ENCODE measurements at places on chromosomes 6 and 20.

GRCh38 chr6:26045065-26045927 is 41.9 kb upstream of the HFE start:
- peak; percentile 43 for DNase-seq

GRCh38 chr6:164401871-164402270 is 907.5 kb downstream of the C6orf118 start:
- no peak for DNase-seq

- no peak for DNase-seq
Measured at GRCh38 chr6:39811835-39812345, 19.7 kb downstream of the DAAM2 start.

GRCh38 chr6:119348096-119348747 is 1.3 kb downstream of the MAN1A1 start:
- peak; percentile 27 for DNase-seq

DNA sequence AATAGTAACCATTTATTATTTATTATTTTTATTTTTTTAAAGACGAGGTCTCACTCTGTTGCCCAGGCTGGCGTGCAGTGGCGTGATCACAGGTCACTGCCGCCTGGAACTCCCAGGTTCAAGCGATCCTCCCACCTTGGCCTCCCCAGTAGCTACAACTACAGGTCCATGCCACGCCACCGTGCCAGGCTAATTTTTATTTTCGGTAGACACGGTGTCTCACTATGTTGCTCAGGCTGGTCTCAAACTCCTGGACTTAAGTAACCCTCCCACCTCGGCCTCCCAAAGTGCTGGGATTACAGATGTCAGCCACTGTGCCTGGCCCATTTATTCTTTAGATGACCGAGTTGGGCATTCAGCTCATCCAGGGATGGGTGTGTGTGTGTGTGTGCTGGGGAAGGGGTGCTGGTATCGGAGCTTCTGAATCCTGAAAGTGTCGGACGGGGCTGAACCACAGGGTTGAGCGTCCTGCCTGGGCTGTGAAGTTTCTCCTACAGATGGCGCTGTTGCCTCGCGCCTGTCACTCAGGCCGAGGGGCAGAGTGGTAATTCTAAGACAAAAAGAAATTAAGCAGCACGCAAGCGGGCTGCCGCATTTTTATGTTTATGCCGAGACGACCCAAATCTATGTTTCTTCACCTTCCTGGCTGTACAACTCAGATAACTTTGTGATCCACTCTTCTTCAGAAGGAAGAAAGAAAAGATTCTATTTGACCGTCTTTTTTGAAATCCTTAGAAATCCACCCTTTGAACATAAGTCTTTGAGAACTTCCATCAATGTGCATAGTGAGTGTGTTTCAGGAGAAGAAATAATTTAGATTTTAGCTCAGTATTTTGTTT is 252.8 kb downstream of the CDH26 start:
- DNase-seq = peak; percentile 55

GRCh38 chr6:109406196-109406595 is 23.9 kb upstream of the CD164 start:
- no peak for DNase-seq

GRCh38 chr6:137570393-137570792 is 76.2 kb upstream of the OLIG3 start:
- no peak for DNase-seq

GRCh38 chr20:21021472-21021790 is 84.7 kb downstream of the LINC00237 start:
- DNase-seq = no peak

GRCh38 chr6:14819840-14820420 is 425.9 kb upstream of the JARID2 start:
- DNase-seq = no peak

DNA sequence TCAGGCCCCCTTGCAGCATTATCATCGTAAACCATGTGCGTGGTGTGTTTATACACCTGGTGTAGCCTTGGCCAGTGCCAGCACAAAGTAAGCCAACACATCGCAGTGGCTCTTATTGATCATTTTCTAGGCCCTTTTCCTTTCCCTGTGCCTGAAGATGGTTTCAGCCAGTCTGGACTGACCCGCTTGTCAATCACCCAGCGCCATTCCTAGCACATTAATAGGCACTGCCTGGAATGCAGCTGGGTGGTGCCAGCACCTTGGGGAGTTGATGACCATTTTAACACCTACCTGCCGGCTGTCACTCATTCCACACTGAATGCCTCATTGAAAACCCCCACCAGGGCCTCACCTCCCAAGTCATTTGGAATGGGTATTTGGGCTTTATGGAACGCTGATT is 4.9 kb upstream of the UQCC2 start:
- no peak for DNase-seq

DNA sequence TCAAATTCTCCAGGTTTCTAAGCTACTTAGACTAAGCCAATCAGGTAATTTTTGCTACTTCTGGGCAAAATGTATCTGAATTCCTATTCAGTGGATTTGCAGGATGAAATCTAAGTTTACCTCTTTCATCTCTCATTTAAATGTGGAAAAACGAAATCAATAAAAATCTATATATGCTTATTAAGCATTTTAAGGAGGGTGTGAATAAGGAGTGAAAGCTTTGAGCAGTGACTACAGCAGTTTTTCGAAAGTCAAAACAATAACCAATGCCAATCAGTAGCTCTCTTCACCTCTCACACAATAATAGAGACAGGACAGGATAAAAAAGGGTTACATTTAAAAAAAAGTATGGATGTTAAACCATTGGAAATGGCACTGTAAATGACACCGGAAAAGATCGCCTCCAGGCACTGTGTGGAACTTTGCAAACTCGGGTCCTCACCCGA is 476 bp upstream of the BCKDHB start:
- DNase-seq = no peak

DNA sequence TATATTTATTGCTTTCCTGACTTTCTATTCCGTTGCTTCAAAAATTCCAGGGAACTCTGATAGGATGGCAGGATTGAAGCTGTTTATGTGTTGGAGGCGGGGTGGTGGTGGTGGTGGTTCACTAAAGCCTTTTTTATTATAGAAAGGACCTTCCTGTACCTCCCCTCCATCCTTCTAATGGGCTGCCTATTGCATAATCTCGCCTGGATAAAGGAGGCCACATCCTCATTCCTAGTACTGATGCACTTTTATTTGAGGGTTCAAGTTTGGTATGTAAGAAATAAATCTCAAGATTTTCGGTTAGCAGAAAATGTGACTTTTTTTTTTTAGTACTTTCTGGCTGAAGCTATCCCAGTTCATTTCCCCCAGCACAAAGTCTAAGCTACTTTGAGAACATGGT is 18.7 kb upstream of the CTAGE9 start:
- DNase-seq = no peak

Measured in stimulated activated CD4-positive, alpha-beta T cell treated with anti-CD3 and anti-CD28 coated beads, Interleukin-12 subunit alpha, Interleukin-12 subunit beta, amount 100 ng/mL, for 4 hours (primary cell).